ENCODE measurements at places on chromosomes 3 and 15.

GRCh38 chr15:35293353-35294130 lies 208.4 kb upstream of the NANOGP8 start:
- DNase-seq: no peak

DNA sequence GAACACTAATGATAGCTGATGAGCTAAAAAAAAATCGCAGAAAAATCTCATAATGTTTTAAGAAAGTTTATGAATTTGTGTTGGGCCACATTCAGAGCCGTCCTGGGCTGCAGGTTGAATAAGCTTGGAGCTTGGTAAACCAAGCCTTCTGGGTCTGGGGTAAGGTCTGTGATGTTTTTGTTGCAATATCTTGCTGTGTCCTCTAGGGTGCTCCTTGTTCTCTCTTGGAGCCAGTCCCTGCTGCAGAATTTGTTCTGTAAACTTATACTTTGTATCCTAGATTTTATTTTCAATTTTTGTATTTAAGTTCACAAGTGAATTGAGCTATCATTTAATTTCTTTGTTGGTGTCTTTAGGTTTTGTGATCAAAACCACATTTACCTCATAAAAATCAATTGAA lies 143.7 kb downstream of the NR1D2 start:
- DNase-seq: no peak

DNA sequence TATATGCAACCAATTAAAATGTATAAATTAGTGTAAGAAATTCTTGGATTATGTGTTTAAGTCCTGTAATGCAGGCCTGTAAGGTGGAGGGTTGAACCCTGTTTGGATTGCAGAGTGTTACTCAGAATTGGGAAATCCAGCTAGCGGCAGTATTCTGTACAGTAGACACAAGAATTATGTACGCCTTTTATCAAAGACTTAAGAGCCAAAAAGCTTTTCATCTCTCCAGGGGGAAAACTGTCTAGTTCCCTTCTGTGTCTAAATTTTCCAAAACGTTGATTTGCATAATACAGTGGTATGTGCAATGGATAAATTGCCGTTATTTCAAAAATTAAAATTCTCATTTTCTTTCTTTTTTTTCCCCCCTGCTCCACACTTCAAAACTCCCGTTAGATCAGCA lies 65.4 kb upstream of the ACAD9 start:
- DNase-seq: no peak

GRCh38 chr15:52056001-52056400 lies 37.0 kb downstream of the MAPK6 start:
- DNase-seq: no peak

DNA sequence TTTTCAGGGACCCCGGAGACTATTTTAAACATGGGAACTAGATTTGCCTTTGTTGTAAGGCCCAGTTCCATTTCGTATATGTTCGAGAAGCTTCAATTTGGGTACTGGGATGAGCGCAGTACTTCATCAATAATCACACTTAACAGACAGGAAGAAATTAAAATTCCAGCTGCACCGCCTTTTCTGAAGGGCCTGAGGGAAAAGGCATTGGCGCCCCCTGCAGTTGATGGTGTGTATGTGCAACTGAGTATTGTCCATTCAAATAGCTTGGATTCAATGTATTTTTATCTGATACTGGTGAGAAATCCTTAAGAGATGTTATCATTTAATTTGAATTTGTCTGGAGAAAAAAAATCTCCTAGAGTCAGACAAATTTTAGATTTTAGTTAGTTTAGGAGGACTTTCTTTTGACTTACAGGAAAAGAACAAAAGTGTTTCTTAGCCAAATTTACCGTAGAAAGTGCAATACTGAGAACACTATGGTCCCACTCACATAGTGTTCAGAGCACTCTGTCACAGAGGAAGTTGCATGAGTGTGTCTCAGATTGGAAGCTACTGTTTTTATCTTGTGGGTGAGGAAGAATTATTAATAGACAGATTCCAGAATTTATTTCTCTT lies 5.4 kb upstream of the ALDH1A2 start:
- DNase-seq: peak; percentile 6

- DNase-seq: no peak
Observed at GRCh38 chr3:139935016-139935865, at the start of gene CLSTN2. Gene CLSTN2 (plus strand): TSS chr3:139935185.

- DNase-seq: no peak
Observed at GRCh38 chr3:64053581-64053980, 30.3 kb upstream of the PSMD6 start.

DNA sequence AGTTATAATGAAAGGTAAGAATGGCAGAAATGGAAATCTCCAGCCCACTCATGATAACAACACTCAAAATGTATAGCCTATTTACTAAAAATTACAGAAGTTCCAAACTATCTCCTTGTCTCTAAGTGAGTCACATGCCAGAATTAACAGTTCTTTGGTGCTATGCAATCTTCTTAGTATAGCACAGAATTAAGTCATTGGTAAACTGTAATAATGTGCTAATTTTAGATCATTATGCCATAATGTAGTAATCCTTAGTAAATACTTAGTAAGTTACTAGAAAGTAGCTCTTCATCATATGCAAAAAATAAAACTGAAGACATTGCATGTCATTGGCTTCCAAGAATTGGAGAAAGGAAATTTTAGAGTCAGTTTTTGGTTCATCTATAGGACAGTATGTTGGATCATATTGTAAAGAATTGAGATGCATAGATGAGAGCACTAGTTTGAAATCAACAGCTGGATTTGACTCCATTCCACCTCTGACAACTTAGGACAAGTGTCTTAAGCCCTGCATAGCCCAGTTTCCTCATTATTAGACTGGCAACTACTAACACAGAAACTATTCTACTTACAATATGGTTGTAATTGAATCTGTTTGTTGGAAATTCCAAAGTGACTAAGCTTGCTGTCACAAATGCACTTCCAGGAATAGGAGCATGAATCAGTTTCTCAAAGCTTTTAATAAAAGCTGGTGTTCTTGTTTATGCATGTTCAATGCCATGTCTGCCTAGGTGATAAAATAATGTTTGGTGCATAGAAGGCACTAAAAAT lies 40.1 kb upstream of the CD47 start:
- DNase-seq: no peak

- DNase-seq: no peak
Observed at GRCh38 chr3:12954891-12955650, 113.7 kb upstream of the RPL32 start.

DNA sequence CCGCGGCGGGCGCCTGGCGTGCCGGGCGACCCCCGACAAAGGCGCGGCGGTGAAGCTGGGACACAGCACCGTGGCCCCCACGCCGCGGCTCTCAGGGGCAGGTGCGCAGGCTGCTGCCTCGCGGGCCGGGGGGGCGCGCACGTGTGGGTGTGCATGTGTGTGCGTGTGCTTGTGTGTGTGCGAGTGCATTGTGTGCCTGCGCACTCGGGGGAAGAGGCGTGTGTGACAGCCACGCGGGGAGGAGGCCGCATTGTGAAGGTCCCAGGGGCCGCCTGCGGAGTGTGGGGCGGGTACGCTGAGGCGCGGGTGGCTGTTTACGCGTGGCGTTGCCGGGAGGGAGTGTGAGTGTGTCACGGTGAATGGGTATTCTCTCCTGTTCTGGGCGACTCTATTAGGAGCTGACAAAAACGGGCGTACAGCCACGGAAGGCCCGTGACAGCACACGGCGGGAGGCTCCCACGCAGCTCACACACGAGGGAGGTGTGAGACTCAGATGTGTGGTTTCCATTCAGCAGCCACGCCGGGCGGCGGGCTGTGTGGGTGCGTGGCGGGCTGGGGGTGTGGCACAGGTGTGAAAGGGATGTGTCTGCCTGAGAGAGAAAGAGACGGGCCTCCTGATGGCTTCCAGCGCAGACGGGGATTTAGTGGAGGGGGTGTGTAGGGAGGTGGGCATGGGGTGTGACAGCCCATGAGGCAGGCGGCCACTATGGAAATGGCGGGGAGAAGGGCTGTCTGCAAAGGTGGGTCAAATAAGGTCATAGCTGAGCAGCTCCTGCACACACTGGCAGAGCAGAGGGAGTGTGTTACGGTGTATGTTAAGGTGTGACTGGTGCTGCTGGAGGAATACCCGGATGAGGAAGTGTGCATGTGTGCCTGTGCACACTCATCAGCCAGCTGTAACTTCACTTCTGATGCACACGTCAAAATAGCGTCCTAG lies 750 bp downstream of the PODXL2 start:
- peak; percentile 28 for DNase-seq
